ENCODE measurements at places on chromosomes 11 and 22. TPM values are rescaled to one million over a fixed set of nuclear protein-coding genes. Genes with fewer than 3 reads are reported as not detected.

The TOLLIP gene
- total RNA-seq: 30.0 TPM

GRCh38 chr11:127226380-127226779 lies 225.8 kb upstream of the KIRREL3 start:
- no peak for DNase-seq

DNA sequence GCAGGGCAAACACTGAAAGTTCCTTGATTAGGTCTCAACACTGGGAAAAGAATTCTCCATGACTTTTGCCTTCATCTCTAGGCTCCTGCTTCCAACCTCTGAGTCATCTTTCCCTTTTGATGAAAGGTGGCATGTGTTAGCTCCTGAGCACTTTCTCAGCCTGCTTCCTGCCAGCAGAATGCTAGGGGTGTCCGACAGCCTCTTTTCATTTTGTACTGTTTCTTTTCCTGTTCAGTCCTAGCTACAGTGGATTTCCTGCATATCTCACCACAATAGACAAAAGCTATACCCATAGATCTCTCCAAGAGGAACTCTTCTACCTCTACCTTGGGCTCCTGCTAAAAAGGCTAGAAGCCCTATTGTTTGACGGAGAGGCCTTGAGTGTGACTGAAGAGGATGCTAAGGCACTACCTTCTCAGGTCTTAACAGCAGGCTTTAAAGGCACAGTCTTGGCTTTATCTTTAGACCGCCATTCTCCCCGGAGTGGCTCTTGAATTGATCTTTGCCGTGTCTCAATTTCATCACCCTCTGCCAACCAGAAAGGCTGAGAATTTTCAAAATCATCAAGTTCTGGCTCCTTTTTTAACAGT lies 145.5 kb downstream of the RBFOX2 start:
- peak; percentile 41 for DNase-seq

DNA sequence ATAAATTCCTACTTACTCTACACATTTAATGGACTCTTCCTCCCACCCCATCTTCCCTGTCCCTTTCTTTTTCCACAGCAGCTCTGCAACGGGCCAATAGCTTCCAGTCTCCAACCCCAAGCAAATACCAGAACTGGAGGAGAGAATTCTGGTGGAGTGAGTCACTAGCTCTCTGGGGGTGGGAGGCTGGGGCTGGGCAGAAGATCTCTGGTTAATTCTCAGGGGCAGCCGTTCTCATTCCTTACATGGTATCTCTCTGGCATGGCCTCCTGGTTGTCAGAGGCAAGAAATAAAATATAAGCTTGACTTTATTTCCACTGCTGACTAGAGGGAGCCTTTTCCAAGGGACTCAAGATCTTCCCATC lies 90.4 kb upstream of the PARVA start:
- DNase-seq: no peak

- no peak for DNase-seq
Measured at GRCh38 chr22:39234867-39235687, 9.7 kb downstream of the PDGFB start.

GRCh38 chr11:126063507-126063852 lies 814 bp upstream of the CDON start:
- DNase-seq: no peak

Data from G401 (cell line).